ENCODE measurements at places on chromosomes 2 and 18.

DNA sequence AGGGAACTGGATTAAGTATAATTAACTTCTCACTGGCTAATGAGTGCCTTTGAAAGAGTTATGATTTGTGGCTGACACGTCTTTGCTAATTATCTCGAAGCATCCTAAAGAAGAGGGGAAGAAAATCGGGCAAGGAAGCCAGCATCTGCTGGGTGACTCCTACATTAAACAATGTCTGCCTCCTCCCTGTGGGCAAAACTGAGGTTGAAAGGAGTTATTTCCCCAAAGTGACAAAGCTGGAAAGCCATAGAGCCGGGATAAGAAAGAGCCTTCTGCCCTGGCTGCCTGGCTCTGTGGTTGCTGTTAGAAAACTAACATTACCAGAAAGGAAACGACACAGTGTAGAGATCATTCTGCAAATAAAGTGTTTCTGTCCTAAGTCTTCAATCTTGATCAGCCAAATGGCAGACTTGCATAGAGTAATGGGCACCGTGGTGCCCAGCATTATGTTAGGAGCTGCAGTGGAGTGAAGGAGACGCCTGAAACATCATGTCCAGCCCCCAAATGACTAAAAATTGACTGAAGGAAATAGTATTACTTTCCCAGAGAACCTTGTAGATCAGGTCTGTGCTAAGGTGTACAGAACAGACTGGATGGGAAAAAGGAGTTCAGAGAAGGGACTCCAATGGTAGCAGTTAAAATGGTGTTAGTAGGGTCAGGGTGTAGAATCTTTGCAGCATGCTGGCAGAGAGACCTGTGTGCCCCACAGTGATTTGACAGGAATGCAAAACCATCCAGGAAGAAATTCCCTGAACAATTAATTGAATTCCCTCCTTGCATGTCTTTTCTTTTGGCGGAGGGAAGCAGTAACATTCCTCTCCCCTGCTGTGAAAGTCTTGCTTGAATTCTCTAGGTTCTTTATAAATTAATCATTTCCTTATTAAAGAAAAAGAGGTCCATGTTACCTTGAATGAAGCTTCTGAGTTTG lies 44.4 kb downstream of the ALPK2 start:
- no peak for DNase-seq

- no peak for DNase-seq
These were observed 76.3 kb upstream of the RBBP8 start for GRCh38 chr18:22856870-22857269.

DNA sequence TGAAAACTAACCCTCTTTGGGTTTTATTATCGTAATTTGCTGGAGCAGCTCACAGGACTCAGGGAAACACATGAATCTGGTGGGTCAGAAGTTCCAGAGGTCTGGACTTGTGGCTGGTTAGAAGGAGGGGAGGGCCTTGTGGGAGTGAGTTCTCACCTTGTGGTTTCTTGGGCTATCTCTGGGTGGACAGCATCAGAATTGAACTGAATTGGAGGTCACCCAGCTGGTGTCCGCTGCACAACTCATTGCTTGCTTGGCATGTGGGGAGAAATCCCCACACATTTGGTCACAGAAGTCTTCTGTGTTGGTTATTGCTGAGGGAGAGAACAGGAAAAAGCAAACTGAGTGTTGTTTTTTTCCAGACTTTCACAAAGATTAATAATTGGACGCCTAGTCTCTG lies 27.5 kb downstream of the ZNF892 start:
- no peak for DNase-seq

DNA sequence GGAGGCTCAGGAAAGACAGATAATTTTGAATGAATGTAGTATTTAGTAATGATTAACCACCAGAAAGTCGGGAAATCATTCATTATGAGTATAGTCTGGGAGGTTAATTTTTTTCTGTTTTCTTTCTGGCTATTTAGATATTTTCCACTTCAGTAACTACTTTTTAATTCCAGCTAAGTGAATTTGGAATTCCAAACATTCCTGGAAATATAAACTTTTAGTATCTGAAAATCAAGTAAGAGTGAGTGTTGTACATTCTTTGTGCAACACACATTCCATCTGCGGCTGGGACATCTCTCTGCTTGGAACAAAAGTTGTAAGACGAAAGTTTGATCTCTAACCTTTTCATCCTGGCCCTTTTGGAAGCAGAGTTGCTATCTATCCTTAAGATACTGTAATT lies 275.7 kb upstream of the SPRED2 start:
- no peak for DNase-seq

DNA sequence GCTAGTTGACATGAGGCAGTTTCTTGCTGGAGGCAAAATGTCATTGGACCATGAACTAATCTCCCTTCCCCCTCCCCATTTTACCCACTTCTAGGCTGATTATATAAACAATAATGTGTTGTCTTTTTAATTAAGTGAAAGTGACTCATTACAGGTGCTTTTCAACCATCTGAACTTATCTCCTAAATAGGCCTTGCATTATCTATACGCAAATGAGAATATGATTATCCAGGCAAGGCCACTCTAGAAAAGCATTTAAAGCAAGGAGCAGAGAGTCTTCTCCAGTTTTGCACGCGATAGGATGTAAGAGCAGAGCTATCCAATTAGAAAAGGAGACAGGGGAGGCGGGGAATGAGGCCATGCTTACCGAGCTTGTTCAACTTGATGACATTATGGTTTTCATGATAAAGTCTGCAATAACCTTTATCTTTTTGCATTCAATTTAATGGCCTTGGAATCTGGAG lies 286.1 kb upstream of the SIX3 start:
- no peak for DNase-seq

- DNase-seq: no peak
These were observed 73.6 kb upstream of the CYP1B1 start for GRCh38 chr2:38149531-38149930.

GRCh38 chr2:234137400-234138014 lies 87.0 kb downstream of the SPP2 start:
- DNase-seq: no peak

DNA sequence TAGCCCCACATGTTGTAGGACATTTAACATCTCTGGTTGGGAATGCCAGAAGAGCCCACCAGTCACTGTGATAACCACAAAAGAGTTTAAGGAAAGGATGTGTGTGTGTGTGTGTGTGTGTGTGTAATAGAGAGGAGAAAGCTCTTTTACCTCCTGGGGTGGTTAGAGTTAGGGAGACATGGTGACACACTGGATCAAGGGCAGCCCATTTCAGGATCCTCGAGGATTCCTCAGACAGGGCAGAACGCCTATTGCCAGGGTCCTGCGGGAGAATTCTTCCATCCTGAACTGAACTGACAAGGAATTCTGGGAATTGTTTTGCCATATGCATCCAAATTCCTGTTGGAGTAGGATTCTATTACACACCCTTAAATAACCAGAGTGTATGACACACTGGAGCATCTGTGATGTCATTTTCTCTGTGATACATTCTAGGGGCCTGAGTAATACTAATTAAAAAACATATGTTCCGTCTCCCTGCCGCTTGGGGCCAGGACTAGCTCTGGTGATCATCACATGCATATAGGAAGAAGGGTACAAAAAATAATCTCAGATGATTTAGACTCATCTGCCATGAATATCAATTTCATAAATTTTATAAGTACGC lies 156.4 kb upstream of the MMADHC start:
- DNase-seq: no peak
